ENCODE measurements at places on chromosomes 4 and X. TPM values are rescaled to one million over a fixed set of nuclear protein-coding genes. Genes with fewer than 3 reads are reported as not detected.

BMP3 gene
- 0.26 TPM for total RNA-seq

TMEM144 gene
- 3.5 TPM for total RNA-seq

VCX2 gene
- not detected for total RNA-seq

- DNase-seq, result no peak
- H3K27me3 ChIP-seq, result no peaks in the 10 kb centered on the region
- no peaks in the 10 kb centered on the region for H3K4me1 ChIP-seq
- H3K36me3 ChIP-seq, result no peaks in the 10 kb centered on the region
- H3K27ac ChIP-seq, result no peak overlapping the region
Observed at GRCh38 chr4:158597879-158598596, 73.6 kb downstream of the C4orf46 start.

GRCh38 chr4:153535772-153536513 is 69.8 kb downstream of the TMEM131L start:
- peaks cover 5% of the 10 kb centered on the region for H3K36me3 ChIP-seq
- no peak overlapping the region for H3K4me3 ChIP-seq
- no peaks in the 10 kb centered on the region for H3K27me3 ChIP-seq
- H3K4me1 ChIP-seq, result peaks cover 53% of the 10 kb centered on the region

GRCh38 chr4:153651587-153651986 is 32.5 kb upstream of the TLR2 start:
- DNase-seq, result peak; percentile 87
- H3K4me1 ChIP-seq, result peaks cover 55% of the 10 kb centered on the region
- H3K27ac ChIP-seq, result peak overlapping the region; percentile 83
- H3K36me3 ChIP-seq, result no peaks in the 10 kb centered on the region
- no peaks in the 10 kb centered on the region for H3K27me3 ChIP-seq

DNA sequence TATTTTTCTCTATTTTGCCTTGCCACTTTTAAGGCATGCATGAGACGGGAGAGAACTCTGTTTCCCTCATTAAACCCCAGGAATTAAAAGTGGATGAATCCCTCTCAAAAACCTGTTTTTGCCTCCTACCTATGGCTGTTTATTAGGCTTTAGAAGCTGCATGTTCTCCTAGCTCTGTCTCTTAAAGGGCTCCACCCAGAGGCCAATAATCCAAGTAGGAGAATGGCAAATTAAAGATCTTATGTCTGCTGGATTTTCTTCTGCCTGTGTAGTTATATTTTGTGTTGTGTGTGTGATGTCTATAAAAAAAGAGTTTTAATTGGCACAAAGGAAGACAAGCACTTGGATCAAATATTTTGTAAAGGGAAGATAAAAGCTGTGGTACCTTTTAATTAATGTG is 32.4 kb downstream of the MAGEC1 start:
- no peaks in the 10 kb centered on the region for H3K27me3 ChIP-seq
- no peaks in the 10 kb centered on the region for H3K36me3 ChIP-seq
- no peak overlapping the region for H3K4me3 ChIP-seq
- no peak for DNase-seq

GRCh38 chr4:53511014-53511413 is 80.3 kb downstream of the LNX1 start:
- H3K36me3 ChIP-seq, result no peaks in the 10 kb centered on the region
- no peak overlapping the region for H3K27ac ChIP-seq
- no peak overlapping the region for H3K4me3 ChIP-seq
- no peaks in the 10 kb centered on the region for H3K4me1 ChIP-seq

DNA sequence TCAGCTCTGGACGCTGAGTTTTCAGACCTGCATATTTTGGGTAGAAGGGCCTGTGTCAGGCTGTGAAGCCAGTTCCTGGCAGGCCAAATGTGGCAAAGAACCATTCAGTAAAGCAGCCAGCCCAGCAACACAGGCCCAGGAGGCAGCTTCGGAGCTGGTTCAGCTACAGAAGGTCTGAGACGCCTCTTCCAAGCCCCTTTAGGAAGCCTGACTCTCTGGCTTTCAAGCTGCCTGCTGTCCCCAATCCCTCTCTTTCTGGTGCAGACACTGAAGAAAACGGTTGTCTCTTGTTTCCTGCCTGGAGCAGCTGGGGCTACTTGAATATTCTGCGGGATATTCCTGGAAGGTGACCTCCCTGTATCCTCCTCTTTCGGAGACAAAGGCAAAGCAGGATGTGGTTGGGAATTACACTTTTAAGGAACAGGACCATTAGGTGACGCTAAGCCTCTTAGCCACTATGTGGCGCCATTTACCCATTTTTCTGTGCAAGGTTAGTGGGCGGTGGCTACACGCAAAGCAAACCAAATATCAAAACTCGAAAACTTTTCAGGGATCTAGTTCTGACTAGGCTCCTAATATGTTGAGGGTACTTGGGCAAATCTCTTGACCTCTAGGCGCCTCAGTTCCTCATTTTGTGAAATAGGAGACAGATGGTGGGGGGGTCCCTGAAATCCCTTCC is 47.2 kb upstream of the LAS1L start:
- no peak overlapping the region for H3K27ac ChIP-seq
- peaks cover 7% of the 10 kb centered on the region for H3K4me1 ChIP-seq
- no peaks in the 10 kb centered on the region for H3K36me3 ChIP-seq
- H3K27me3 ChIP-seq, result no peaks in the 10 kb centered on the region
- no peak overlapping the region for H3K4me3 ChIP-seq

GRCh38 chrX:52166840-52167239 is 17.8 kb upstream of the MAGED4 start:
- H3K4me1 ChIP-seq, result no peaks in the 10 kb centered on the region
- H3K27me3 ChIP-seq, result no peaks in the 10 kb centered on the region
- H3K4me3 ChIP-seq, result no peak overlapping the region

DNA sequence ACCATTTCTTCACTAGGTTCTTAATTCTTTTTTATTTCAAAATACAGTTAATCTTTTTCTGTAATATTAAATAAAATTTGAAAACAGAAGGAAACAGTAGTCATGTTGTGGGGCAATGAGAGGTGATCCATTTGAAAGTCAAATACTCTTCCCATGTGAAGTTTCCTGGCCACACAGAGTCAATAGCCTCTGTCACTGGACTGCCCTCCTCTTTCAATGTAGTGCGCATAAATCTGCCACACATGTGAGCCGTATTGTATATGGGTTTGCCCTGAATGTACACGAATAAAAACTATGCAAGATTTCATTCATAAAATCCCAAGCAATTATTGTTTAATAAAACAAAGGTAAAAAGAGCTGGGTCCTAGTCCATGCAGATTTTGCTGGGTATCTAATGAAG is 59.1 kb downstream of the NKX6-1 start:
- H3K27me3 ChIP-seq, result no peaks in the 10 kb centered on the region
- H3K36me3 ChIP-seq, result no peaks in the 10 kb centered on the region
- no peaks in the 10 kb centered on the region for H3K4me1 ChIP-seq
- DNase-seq, result no peak
- no peak overlapping the region for H3K4me3 ChIP-seq

- H3K36me3 ChIP-seq, result no peaks in the 10 kb centered on the region
- H3K27me3 ChIP-seq, result no peaks in the 10 kb centered on the region
- DNase-seq, result no peak
- no peaks in the 10 kb centered on the region for H3K4me1 ChIP-seq
- H3K27ac ChIP-seq, result no peak overlapping the region
Observed at GRCh38 chr4:150248181-150248580, 169.9 kb downstream of the DCLK2 start.

GRCh38 chr4:20255823-20256222 is 4.1 kb downstream of the SLIT2 start:
- H3K36me3 ChIP-seq, result no peaks in the 10 kb centered on the region
- H3K4me3 ChIP-seq, result peak overlapping the region; percentile 77
- peaks cover 12% of the 10 kb centered on the region for H3K4me1 ChIP-seq
- H3K27ac ChIP-seq, result no peak overlapping the region
- H3K27me3 ChIP-seq, result peaks cover 19% of the 10 kb centered on the region
- DNase-seq, result no peak

DNA sequence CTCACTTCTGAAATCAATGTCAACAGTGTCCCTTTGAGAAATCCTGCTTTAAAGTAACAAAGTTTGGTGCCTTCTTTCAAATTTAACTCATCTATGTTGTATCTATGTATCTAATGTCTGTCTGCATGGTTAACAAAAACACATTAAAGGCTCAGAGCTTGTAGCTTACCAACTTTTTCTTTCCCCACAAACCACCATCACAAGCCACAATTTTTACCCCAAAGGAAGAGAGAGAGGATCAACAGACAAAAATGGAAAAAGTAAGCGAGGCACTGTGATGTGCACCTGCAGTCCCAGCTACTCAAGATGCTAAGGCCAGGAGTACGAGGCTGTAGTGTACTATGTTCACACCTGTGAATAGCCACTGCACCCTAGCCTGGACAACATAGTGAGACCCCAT is 17.2 kb downstream of the ATRX start:
- H3K4me3 ChIP-seq, result no peak overlapping the region
- DNase-seq, result no peak
- no peaks in the 10 kb centered on the region for H3K27me3 ChIP-seq
- H3K36me3 ChIP-seq, result no peaks in the 10 kb centered on the region
- H3K27ac ChIP-seq, result no peak overlapping the region

DNA sequence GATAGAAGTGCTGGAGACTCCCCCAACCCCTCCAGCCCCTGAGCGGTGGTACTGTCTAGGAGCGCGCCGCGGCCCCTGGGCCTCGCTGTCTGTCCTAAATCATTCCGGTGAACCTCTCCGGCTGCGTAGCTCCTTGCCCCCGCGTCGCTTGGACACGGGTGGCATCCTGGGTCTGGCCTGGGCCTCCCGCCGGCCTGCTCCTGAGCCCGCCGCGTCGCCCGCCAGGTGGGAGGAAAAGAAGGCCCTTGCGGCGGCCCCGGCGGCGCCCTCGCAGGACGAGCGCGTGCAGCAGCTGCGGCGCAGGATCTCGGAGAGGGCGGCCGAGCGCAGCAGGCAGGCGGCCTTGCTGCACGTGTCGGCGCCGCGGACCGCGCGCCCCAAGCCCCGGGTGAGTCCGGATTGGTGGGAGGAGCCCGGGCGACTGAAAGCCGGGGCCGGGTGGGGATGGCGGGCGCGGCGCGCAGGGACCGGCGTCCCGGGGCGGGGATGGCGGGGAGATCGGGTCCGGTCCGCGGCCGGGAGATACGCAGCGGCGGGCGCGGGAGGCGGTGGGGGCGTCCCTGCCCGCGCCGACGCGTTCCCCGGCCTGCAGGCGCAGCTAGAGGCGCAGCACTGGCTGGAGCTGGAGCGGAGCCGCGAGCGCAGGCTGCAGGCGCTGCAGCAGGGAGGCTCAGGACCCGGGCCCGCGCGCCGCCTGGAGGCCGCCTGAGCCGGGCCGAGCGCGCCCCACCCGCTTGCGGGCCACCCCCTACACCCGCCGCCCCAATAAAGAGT is 6.5 kb upstream of the RNF4 start:
- H3K4me1 ChIP-seq, result peaks cover 8% of the 10 kb centered on the region
- peaks cover 16% of the 10 kb centered on the region for H3K27me3 ChIP-seq
- peak; percentile 91 for DNase-seq
- no peak overlapping the region for H3K27ac ChIP-seq

GRCh38 chrX:43633757-43634156 is 22.3 kb upstream of the MAOA start:
- H3K27ac ChIP-seq, result no peak overlapping the region
- H3K4me3 ChIP-seq, result no peak overlapping the region
- H3K27me3 ChIP-seq, result no peaks in the 10 kb centered on the region
- H3K4me1 ChIP-seq, result no peaks in the 10 kb centered on the region
- H3K36me3 ChIP-seq, result no peaks in the 10 kb centered on the region

DNA sequence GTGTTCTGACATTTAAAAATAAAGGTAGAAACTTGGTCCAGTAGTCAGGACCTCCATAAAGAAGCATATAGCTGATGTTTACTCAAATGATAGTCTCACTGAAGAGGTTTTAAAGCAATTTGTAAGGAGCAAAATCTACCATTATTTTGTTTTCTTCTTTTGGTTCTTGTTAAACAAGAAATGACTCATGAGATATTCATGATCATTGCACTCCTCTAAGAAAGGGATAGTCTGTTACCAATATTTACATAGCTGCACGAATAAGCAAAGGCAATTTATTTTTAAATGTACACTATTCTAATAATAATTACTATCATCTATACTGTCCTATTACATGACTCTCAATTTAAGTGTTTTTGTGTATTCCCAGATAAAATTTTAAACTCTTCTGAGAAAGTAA is 397.9 kb downstream of the FAM47B start:
- no peaks in the 10 kb centered on the region for H3K4me1 ChIP-seq
- no peak for DNase-seq
- H3K27me3 ChIP-seq, result no peaks in the 10 kb centered on the region
- no peak overlapping the region for H3K4me3 ChIP-seq
- H3K27ac ChIP-seq, result no peak overlapping the region
- H3K36me3 ChIP-seq, result no peaks in the 10 kb centered on the region

DNA sequence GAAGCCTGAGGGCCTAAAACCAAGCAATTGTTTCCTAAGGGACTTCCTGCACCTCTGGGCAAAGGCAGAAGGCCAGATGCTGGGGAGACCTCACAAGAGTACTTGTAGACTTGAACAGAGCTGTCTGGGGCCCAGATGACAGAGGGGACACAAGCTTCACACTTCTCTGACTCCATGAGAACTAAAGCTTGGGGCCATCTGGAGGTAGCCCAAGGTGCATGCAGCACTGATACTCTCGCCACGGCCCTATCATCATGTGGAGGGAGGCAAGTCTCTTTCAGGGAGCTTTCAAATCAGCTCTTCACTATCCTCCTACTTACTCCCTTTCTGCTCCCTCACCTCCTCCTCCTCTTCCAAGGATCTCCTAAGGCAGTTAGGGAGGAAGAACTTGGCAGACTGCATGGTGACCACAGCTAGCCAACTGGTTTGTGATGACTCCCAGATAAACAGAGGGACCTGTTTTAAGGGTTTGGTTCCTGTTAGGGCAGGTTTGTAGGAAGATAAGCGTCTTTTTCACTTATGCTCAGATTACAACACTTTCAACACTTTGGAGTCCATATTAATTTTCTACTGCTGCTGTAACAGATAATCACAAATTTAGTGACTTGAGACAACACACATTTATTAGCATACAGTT is 23.8 kb downstream of the MSL3 start:
- H3K27ac ChIP-seq, result no peak overlapping the region
- H3K36me3 ChIP-seq, result no peaks in the 10 kb centered on the region
- DNase-seq, result no peak
- no peaks in the 10 kb centered on the region for H3K27me3 ChIP-seq

DNA sequence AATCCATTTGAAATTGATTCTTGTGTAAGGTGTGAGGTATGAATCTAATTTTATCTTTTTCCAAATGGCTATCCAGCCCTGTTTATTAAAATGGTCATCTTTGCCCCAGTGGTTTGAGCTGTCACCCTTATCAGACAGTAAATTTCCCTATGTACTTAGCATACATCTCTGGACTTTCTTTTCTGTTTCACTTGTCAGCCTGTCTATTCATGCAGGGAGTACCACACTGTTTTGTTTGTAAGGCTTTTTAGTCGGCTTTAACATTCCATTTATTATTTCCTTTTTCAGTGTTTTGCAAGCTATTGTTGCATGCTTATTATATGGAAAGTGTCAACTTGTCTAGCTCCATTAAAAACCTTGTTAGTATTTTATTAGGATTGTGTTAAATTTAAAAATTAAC is 155.8 kb downstream of the STAG2 start:
- no peak overlapping the region for H3K4me3 ChIP-seq
- no peaks in the 10 kb centered on the region for H3K27me3 ChIP-seq
- no peak overlapping the region for H3K27ac ChIP-seq
- H3K4me1 ChIP-seq, result no peaks in the 10 kb centered on the region
- H3K36me3 ChIP-seq, result no peaks in the 10 kb centered on the region
- DNase-seq, result no peak

DNA sequence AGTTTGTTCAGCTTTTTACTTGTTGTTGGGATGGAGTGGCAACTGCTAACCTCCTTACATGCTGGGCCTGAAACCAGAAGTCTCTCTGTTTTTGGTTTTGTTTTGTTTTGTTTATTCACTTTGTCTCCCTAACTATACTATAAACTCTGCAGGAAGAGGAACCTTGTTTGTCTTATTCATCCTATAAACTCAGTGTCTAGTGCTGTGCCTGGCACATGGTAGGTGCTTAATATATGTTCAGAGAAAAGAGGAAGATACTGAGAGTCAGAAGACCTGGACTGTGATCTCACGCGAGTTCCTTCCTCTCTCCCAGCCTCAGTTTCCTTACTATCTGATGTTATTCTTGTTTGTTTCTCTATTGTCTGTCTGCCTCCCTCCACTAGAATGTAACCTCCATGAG is 71.3 kb downstream of the PRPS1 start:
- DNase-seq, result no peak
- peaks cover 29% of the 10 kb centered on the region for H3K4me1 ChIP-seq
- peak overlapping the region; percentile 91 for H3K27ac ChIP-seq
- no peaks in the 10 kb centered on the region for H3K27me3 ChIP-seq
